Cerebellar nuclear complex (tissue), 1 donor: ENCODE measurements at places on chromosomes 3 and 15.

DNA sequence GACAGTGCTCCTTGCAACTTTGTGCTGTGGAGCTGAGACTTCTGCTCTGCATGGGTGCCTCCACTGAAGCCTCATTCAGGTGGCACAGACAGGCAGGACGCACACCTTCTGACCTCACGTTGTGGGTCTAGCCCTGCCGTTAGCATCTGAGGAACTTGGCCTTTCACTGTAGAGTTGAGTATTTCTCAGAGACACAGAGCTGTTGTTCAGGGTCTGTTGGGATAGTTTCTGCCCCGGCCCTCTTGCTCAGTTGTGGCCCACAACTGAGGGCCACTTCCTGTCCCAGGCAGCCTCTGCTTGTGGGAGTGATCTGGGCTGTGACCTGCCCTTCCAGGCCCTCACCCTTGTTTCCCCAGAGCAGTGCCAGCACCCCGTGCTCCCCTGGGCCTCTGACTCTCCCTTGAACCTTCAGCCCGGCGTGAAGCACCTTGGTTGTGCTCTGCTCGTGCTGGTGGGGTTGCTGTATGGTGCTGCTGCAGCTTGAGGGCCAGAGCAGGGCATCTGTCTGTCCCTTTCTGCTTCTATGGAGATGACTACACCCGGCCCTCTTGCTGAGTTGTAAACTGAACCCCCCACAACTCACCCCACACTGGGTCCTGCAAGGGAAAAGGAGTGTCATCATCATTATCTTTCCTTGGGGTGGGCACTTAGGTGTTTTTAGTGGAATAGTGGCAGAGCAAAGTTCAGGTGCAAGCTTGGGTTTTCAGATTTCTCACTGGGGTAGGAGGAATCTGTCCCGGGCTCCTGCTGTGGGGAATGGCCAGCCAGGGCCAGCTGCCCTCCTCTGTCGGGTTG lies 11.7 kb downstream of the BAHD1 start:
- no peak for DNase-seq

- DNase-seq: no peak
Observed at GRCh38 chr15:73231661-73232419, 136.9 kb downstream of the HCN4 start.

DNA sequence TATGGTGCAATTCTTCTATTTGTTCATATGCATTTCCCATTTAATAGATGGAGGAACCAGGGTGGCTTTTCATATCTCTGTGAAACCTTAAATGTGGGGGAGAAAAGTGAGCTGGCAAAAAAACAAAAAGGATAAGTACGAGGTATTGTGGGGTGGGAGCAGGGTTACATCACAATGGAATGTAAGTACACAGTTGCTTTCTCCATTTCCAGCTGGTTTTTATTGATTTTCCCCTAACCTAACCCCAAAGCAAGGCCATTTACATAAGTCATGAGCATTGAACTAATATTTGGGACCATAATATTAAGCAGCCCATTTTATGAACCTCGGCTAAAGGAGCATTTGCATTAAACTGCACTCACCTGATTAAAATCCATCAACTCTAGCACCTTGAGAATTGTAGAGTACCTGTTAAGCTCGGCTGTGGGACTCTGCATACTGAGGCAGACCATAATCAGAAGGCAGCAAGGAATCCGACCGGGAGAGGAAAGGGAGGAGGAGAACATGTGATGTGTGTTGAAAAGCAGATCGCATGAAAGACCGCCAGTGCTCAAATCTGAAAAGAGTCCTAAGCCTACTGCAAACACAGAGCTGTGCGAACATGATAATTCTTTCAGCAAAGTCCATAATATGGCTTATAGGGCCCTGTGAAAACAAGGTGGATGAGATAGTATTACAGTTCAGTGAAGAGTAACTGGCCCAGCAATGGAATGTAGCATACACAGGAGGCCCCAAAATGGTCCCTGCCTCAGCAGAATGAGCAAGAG lies 513.4 kb downstream of the FHIT start:
- DNase-seq: no peak

DNA sequence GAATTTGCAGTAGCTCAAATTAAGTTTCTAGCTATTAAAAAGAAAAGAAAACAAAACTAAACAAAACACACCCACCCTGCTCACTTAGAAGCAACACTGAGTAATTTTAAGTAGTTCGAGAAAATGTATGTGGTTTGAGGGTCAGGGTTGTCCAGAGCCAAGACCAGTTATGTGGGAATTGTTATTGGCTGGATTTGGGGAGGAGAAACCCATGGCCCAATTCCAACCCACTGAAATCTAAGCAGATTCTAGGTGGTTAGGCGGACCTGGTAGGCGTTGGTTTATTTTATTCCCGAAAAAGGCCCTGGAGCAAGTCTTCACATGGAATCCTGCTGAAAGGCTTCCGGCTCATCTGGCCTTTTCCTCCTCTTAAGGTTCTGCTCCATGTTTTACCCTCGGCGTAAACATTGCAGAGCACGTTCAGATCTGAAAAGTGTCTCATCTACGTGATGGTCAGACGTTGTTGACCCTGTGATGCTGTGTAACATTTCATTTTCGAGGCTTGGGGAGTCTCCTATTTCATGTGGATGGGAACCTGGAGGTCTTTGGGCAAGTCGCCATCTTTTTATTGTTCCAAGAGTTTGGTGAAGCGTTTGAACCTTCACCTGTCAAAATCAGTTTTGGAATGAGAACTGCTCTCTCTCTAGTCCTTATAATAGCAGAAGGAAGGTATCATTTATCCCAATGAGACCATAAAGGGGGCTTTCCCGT lies 64.0 kb downstream of the FLNB start:
- no peak for DNase-seq

GRCh38 chr15:78931439-78932257 lies 13.2 kb downstream of the CTSH start:
- no peak for DNase-seq

DNA sequence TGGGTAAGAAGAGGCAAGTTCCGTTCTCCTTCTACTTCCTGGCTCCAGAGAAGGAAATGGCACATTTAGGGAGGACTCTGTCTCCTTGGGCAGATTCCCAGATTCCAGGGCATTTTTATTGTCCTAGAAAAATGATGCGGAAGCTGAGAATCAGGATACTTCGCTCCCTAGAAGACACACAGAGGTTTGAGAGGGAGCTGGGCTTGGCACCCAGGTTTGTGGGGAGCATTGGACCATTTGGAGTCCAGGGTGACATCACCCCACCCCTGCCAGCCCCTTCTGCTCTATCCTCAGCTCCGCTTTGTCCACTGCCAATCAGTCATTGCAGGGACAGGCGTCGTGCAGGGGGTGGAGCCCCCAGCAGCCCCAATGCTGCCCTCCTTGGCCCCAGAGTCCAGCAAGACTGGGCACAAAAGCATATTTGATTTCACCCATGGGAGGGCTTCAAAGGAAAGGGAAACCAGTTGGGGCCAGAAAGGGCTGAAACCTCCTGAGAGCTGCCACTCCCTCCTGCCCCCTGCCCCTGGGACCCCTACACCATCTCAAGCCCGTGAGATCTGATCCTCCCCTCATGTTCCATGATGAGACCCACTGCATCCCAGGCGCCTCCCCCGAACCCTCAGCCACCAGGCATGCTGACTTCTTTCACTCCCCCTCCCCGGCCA lies 129.8 kb upstream of the MEF2A start:
- DNase-seq: no peak

DNA sequence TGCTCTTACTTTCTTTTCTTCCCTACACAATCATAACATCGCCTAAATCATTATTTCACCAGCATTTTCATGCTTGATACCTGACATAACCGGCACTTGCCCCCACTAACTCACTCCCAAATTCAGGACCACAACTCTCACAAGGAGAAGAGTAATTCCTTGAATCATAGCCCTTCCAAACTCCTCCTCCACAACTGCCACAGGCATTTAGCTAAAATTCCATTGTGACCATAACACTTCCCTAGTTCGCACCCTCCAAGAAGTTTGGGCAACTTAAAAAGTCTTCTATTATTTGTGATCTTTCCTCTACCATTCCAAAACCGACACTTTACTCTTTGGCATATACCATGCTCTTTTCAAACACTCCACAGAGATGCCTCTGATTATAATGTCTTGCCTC lies 59.4 kb upstream of the XRN1 start:
- DNase-seq: no peak

DNA sequence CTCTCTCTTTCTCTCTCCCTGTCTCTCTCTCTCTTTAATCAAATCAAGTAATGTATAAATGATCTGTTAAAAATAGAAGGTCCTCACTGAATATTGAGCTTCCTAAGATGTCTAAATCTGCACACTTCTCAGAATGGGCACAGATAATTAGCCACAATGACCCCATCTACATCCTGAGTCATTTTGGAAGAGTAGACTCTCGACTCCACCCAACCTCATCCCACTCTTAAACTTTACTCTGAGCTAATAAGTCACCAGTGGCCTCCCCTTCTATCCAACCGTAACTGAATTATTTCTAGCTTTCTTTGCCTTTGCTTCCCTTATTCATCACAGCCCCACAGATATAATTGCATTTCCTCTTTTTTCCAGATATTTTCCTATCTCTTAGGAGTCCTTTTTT lies 326.5 kb upstream of the ZNF717 start:
- no peak for DNase-seq

GRCh38 chr3:42847731-42848130 lies 27.9 kb downstream of the CYP8B1 start:
- no peak for DNase-seq
